Activated T-cell treated with anti-CD3 and anti-CD28 coated beads for 4 hours (primary cell): ENCODE measurements at places on chromosomes 2 and 18.

DNA sequence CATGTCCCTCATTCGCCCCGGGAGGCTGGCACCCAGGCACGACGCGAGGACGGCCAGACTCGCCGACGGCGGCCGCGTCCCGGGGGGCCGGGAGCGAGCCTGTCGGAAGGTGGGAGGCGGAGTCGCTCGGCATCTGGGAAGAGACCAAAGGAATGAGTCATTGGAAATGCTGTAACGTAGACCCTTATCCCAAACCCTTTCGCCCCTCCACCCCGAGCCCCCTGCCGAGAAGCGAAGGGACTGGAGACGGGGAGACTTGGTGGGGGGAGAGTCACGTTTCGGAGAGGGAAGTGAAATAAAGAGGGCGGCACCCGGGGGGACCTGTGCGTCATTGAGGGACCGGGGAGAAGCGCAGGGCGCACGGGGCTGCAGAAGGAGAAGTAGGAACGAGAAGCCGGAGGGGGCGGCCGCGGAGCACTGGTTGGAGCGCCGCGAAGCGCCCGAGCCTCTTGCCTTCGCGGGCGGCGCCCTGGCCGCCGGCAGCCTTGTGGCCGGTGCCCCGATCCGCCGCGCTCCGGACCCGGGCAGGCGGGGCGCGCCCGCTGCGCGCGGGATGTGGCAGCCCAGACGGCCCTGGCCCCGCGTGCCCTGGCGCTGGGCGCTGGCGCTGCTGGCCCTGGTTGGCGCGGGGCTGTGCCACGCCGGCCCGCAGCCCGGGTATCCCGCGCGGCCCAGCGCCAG is at the start of gene EMILIN2:
Gene EMILIN2 (plus strand): TSS at position 371 of the 681 bp plus-strand sequence. CDS start 183 bp downstream, at position 554.
- DNase-seq: peak; percentile 33

- no peak for DNase-seq
Observed at GRCh38 chr2:217614498-217614897, 388.3 kb downstream of the TNS1 start.

- DNase-seq: no peak
Observed at GRCh38 chr2:203759690-203760365, 53.4 kb downstream of the CD28 start.

DNA sequence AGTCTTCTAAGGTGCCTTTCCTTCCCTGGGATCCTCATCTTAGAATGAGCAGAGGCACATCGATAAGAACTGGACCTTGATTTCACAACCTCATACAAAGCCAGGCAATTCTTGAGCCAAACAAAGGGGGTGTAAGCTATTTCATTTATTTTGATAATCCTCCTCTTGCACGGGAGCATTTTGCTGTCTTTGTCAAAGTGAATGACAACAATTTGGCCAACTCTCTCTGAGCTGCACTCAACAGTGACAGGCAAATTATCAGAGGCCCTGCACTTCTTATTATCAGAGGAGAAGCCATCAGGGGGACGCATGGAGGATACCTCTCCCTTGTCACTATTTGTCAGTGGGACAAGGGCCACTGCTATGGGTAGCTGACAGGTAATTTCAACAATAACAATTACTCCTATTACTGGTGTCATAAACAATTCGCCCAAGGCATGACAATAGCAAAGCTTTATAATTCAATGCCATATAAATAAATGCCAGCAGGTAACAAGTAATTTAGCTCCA is 260.4 kb downstream of the MEIS1 start:
- no peak for DNase-seq

DNA sequence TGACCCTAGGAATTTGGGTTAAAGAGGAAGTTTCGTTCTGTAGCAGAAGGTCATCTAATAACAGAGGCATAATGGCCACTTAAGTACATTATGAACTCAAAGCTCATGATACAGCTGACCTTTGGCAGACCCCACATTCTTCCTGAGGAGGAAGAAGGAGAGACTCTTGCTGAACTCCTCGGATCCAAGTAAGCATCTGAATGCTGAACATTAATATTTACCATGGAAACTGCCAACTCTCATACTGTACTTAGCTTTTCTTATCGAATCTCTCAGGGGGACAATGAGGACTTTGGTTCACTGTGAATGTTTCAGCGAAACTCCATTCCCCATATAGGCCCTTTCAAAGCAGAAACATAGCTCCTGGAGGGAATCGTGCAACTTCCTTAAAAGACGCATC is 781.4 kb upstream of the GYPC start:
- DNase-seq: no peak

GRCh38 chr2:47129191-47129706 is 25.9 kb downstream of the STPG4 start:
- no peak for DNase-seq

GRCh38 chr2:231007286-231008098 is 11.6 kb downstream of the SPATA3 start:
- DNase-seq: no peak

- DNase-seq: peak; percentile 25
Observed at GRCh38 chr2:196987649-196988364, 61.3 kb upstream of the PGAP1 start.

- no peak for DNase-seq
Observed at GRCh38 chr2:141946016-141946415, 184.8 kb downstream of the LRP1B start.

DNA sequence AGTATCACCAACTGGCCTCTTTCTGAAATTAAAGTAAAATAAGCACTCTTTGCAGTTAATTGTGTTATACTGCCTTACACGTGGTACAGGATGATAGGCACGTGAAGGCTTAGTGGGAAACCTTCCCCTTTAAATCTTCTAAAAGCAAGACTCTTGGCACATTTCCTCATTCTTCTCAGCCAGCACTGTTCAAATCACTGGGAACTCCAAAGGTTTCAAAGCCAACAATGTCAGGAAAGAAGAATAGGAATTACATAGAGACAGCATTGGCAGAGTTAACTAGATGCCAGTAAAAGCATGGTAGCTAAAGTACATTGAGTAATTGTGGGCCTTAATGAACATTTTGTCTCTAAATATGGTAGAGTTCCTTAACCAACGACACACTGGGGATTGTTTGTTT is 96.4 kb downstream of the DTNA start:
- no peak for DNase-seq
